ENCODE measurements at places on chromosomes 12 and 14.

DNA sequence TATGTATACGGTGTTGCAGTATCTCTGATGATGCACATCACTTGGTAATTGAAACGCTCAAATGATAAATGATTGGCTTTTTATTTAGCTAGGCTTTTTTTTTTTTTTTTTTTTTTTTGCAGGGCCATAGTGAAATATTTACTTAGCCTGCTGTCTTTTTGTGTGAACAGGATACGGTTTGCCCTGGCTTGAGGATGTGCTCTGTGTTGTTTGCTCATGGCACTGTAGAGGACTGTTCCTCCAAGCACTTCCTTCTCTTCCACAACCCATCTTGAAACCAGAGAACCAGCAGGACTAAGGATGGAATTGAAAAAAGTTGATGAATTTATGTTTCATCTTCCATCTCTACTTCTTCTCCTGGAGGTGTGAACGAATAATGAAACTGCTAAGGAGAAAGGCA lies 15.5 kb upstream of the SSPN start:
- no peak for DNase-seq

DNA sequence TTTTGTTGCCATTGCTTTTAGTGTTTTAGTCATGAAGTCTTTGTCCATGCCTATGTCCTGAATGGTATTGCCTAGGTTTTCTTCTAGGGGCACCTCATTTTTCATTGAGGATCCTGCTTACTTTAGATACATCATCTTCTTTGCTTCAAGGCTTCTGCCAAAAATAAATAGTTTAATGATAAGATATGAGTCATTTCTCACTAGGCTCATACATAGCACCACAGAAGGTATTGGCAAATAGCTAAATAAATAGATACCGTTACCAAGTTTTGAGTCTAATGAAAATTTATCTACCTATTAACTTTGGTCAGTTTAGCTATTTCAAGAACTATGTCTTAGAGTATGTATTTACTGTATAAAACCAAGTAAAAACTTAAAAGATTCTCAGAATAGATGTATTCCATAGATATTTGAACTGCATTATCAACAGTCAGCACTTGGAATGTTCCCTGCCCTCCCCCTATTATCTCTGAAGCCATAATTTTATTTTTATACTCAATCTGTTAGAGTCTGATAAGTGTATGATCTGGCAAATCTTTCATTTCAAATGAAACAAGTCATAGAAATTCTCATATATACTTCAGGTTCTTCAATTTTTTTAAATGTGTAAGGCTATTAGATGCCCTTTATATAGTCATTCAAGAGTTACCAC lies 310.2 kb downstream of the CCDC91 start:
- no peak for DNase-seq

- no peak for DNase-seq
Measured at GRCh38 chr12:104727726-104728465, 230.2 kb downstream of the SLC41A2 start.

- DNase-seq, result no peak
Measured at GRCh38 chr12:7637615-7638014, 28.1 kb downstream of the APOBEC1 start.

- DNase-seq, result peak; percentile 34
Measured at GRCh38 chr12:57632073-57632957, 686 bp downstream of the B4GALNT1 start.

DNA sequence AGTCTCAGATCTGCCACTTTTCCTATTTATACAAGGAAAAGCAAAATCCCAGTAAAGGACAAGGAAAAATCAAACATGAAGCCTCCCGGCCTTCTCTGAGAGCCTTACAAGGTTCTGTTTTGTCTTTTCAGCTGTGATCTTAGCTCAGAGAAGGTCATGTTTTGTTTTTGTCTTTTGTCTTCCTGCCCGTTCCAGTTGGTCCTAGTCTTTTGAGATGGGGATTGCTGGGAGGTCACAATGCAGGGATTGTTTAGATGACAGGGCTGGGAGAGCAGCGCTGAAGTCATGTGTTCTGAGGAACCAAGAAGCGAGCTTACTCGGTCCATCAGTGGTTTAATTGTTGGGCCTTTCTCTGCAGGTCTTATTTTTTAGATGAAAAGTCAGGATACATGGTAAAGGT lies 6.0 kb downstream of the PLEKHH1 start:
- no peak for DNase-seq

DNA sequence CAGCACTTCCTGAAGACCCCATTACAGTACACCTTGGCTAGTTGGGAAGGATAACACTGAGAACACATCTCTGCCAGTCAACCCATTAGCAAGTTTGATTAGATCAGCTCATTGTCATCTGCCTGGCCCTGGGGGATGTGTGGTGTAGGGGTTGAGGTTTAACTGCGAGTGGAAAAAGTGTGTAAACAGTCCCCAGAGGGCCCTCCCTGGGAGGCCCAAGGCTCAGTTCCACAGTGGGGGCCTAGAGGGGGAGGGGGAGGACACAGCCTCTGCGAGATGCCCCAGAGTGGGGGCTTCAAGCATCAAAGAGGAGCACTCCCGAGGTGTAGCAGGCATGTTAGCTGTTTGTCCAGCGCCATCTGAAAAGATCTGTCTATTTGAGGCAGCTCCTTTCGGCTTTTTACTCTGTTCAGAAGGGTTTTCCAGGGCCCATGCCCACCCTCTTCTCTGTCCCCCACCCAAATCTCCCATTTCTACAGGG lies 344 bp downstream of the LPAR5 start:
- peak; percentile 63 for DNase-seq

DNA sequence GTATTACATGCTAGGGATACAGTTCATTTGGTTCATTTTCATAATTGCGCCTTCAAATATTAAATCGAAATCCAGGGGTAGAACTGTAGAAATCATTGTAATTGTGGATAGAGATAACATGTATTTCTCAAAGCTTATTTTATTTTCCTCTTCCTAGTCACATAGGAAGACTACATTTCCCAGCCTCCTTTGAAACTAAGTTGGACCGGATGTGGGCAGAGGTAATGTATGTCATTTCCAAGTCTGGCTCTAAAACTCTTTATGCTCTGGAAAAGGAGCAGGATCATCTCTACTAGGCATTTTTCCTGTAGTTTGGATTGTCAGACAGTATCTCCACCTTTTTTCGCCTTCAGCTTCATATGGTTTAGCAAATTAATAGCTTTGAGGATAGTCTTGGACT lies 70.1 kb upstream of the CRY1 start:
- DNase-seq, result no peak

DNA sequence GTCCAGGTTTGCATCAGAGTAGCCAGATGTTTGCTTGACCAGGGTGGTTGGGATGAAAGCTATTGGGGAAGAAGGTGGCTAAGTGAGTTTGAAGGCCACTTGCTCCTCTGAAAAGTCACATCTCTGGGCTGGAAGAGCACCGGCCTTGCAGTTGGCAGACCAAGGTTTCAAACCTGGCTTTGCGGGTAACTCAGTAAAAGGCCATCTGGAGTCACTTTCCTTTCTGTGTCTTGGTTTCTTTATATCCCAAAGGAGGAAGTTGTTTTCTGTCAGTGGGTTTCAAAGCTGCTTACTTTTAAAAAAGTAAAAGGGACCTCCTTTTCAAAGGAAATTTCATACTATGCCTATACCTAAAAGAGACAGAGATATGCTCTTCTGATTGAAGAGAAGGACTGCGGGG lies 26.2 kb upstream of the CMA1 start:
- no peak for DNase-seq

DNA sequence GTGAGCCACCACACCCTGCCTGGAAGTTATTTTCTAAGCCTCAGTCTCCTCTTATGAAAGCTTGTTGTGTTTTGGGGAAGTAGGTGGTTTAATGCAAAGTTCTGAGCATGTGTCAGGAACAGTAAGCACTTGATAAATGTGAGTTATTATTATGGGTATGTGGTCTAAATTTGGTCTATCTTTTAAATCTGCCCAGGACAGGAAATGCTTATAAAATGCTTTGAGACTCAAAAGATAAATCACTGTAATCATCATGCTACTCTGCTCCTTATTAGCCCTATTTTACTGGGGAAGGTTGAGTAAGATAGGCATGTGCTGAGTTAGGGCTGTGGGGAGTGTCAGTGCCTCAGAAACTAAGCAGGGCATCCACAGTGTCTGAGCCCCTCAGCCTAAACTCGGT lies 13.1 kb upstream of the SRSF5 start:
- no peak for DNase-seq

DNA sequence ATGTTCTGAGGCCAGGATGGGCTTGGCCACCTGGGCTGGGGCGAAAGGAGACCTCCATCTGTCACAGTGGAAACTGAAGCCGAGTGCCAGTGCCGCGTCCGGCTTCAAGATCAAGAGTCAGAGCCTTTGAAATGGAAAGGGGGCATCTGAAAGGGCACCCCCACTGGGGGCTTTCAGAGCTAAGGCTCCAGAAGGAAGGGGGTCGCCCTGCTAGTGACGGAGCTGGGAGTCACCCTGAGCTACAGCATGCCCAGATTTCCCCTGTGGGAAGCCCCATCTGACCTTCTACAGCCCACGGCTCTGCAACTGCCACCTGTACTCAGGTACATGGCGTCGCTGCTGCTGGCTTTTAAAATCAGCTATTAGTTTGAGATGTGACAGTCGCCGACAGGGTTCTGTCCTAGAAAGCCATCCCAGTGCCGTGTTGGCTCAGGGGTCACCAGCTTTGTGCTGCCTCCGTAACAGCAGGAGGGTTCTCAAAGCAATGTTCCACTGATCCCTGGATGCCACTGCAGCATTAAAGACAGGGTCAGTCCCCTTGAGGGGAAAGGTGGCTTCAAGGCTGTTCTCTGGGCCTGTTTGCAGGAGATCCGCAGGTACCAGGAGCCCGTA lies 31.5 kb downstream of the CCNK start:
- DNase-seq, result no peak

DNA sequence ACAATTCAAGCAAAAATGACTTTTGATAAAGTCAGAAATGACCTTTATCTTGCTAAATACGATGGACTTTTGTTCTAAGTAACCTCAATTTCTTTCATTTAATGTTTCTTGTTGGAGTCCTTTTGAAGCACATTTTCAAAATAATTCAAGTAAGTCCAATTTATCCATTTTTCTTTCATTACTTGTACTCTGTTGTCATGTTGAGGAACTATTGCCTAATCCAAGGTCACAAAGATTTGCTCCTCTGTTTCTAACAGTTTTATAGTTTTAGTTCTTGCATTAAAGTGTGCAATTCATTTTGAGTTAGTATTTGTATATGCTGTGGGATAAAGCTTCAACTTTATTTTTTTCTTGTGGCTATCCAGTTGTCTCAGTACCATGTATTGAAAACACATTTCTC lies 66.7 kb downstream of the CCER1 start:
- DNase-seq, result no peak

DNA sequence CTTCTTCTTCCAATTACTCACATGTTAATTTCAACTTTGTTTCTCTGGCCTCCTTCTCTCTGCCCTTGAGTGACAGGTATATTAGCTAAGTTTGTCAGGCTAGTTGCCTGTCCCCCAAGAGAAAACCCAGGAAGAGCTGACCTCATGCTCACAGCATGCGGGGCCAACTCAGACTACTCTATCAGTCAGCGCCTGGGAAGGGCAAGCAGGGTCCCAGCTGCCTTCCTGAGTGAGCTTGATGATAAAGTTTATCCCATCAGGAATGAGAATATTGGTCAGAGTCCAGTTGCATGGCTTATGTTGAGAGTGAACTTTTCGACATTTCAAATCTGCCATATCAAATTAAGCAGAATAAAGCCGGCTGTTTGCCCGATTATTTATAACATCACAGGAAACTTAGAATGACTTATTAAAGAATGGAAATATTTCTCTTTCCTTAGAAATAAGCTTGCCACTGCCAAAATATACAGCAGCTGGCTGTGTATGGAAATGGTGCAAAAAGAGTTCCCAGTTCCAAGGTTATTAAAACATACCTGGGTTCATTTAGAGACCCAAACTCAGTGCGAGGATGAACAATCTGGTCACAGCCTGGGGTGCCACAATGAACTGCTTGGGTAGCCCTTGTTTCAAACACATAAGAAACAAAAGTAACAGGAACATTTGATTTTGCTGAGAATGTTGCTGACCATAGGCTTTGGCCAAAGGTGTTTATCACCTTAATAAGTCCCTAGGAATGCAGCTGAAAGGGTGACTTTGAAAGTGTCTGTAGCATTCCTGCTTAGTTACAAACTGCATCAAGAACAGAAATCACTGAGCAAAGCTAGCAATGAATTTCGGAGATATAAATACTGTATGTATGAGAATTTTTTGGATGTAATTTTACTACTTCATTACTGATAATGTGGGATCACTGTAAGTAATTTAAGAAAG lies 1553.8 kb upstream of the FLRT2 start:
- no peak for DNase-seq

- DNase-seq, result no peak
Measured at GRCh38 chr12:132004946-132005345, 55.2 kb downstream of the EP400 start.

- DNase-seq, result no peak
Measured at GRCh38 chr14:89600950-89601826, 184.2 kb upstream of the FOXN3 start.

- no peak for DNase-seq
Measured at GRCh38 chr12:49716553-49716952, 9.3 kb upstream of the FMNL3 start.

DNA sequence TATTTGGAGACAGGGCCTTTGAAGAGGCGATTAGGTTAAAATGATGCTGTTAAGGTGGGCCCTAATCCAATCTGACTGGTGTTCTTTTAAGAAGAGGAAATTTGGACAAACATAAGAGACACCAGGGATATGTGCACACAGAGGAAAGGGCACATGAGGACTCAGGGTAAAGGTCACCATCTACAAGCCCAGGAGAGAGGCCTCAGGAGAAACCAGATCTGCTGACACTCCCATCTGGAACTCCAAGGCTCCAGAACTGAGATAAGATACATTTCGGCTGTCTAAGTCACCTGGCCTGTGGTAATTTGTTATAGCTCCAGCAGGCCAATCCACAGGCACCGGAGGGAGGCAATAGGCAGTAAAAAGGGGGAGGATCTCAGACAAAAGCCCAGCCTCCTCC lies 48.6 kb downstream of the KICS2 start:
- DNase-seq, result no peak

DNA sequence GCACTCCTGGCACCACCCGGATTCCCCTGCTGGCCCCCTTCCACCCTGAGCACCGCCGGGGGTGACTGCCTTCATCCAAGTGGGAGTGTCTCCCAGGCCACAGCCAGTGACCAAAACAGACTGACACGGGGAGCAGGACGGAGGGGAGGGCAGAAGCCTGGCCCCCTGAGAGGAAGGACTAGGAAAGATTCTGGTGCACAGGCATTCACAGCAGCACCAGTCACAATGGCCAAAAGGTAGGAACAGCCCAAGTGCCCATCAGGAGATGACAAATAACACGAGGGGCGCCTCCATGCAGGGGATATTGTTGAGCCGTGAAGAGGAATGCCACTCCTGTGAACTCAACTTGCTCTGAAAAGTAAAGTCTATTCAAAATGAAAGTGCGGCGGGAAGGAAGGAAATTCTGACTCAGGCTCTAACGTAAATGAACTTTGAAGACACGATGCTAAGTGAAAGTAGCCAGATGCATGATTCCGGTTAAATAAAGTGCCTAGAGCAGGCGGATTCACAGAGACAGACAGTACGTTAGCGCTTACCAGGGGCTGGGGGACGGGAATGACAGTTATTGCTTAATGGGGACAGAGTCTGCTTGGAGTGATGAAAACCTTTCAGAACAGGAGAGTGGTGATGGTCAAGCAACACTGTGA lies 146.1 kb upstream of the NCOR2 start:
- peak; percentile 91 for DNase-seq

Data from activated CD4-positive, alpha-beta T cell treated with anti-CD3 and anti-CD28 coated beads, Interleukin-10, Interleukin-2, amounts not matched to agents 100 ng/mL and 50 ng/mL, durations not matched to agents 16 hours and 8 hours (primary cell).